ENCODE measurements at places on chromosomes 2 and 18. TPM values are rescaled to one million over a fixed set of nuclear protein-coding genes. Genes with fewer than 3 reads are reported as not detected.

The IRS1 gene
- 16.6 TPM for total RNA-seq

The EMILIN1 gene
- total RNA-seq = 180 TPM

The NAT8 gene
- total RNA-seq = not detected

DNA sequence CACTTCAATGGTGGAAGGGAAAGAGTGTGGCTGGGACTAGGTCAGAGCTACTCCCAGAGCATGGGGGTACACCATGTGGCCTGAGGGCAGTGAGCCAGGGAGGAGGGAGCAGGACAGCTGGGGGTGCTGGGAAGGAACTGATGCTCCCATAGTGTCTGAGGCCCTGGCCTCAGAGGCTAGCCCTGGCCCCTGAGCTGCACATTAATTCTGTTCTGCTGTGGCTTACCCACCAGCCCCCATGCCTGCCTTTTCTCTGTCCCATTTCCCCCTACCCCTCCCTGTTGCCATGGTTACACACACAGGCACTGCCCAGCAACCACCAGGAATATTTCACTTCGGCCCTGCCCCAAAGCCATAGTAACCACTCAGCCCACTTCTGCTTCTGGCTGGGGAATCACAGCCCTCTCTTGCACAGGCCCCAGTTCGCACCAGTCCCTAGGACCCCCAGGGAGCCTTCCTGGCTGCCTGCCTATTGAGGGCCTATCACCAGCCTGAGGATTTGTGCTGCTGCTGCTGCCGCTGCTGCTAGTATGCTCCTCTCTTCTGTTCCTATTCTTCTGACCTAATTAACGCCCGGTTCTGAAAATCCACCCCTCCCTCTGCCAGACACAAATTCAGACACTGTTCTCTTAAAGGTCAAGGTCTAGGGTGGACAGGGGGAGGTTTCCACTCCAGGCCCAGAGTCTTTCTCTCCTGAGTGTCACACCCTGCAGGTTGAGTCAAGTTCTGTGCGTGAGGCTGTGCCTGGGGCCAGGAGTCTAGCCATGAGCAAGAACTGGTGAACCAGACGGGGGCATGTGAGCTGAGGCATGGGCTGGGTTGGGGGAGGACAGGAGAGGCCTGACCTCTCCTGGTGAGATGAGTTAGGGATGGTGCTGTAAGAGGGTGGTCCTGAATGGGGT is 87.1 kb upstream of the MCFD2 start:
- peak; percentile 69 for DNase-seq

GRCh38 chr2:140604096-140604495 is 1526.7 kb downstream of the LRP1B start:
- no peak for DNase-seq

- no peak for DNase-seq
Observed at GRCh38 chr2:167939514-167940345, 307.7 kb downstream of the STK39 start.

DNA sequence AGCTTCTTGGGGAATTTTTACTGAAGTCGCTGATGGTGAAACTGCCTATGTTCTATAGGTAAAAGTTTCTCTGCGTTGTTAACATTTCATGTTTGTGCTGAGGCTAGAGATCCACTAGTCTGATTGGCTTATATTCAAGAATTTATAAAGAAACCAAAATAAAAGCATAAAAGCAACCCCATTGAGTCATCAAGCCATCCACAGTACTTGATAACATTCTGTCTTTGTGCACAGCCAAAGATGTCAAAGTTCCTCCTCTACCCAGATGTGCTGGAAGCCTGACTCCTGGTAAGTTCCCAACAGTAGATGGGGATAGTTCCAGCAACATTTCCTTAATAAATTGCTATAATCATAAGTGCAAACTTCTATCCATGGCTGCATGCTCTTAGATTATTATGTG is 107.8 kb downstream of the TANC1 start:
- no peak for DNase-seq

DNA sequence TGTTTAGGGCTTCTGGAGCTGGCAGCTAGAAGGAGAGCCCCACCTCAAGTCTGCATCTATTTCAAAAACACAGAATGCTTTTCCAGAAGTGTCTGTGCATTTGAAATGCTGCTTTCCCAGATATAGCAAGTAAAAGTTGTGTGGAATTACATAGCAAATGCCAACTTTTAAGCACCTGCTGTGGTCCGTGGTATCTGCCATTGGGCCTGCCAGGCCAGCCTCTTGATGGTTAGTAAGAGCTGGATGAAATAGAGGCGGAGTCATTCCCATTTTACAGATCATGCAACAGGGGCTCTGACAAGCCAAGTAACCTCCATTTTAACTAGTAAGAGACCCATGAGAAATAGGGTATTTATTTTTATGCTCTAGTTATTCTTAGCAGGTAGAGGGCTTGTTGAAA is 61.6 kb downstream of the MGAT5 start:
- DNase-seq = no peak

DNA sequence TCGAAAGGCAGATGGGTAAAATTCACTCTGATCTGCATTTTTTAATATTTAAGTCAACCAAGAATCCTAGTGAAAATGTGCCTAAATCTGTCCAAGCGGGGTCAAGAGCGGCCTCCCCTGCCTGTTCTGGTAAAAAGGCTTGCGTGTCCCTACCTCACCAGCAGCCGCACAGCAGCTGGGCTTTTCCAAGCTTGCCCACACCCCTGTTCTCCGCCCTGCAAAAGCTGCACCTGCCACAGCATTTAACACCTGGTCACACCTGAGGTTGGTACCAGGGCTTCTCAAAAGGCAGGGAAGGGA is 25.8 kb upstream of the TMEM182 start:
- DNase-seq = no peak

DNA sequence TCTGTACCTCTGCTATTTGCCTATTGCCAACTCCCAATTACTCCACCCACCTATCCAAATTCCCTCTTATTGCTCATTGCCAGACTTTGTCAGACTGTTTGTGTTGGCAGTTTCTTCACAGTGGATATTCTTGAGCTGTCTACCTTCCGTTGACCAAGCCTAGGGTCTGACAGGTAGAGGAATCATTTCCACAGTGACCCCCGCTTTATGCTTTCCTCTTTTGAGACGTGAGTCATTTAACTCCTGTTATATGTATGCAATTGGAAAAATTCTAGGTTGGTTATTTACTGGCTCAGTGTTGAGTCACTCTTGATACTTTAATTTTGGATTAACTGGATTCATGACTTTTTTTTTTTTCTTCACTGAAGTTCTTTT is 187.7 kb downstream of the IRS1 start:
- no peak for DNase-seq

GRCh38 chr2:195871326-195871725 is 197.3 kb downstream of the DNAH7 start:
- DNase-seq = no peak

GRCh38 chr2:214482728-214483127 is 71.9 kb downstream of the VWC2L start:
- DNase-seq = no peak

- no peak for DNase-seq
Observed at GRCh38 chr2:64667535-64667934, 13.8 kb upstream of the SERTAD2 start.

DNA sequence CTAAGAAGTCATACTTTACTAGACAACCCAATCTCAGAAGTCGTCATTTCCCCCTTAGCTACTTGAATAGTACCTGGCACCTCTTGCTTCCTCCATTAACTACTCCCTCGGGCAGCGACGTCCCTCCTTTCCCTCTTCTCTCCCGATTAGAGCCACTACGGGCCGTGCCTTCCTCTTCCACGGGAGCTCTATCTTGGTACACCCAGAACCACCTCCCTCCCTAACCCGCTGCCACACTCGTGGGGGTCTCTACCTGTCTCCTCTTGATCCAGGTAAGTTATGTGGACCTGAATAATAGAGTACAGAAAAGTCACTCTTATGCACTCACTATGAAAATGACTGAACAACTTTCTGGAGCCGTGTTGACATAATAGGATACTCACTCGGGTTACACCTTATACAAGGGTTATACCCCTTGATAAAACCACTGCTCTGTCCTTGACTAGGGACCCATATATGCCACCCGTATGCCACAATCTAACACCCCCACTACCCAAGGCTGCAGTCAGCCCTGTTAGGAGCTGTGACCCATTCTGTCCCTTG is 595 bp upstream of the HDHD2 start:
- no peak for DNase-seq

- DNase-seq = no peak
Observed at GRCh38 chr2:199704358-199705238, 146.4 kb downstream of the FTCDNL1 start.

All from aorta (tissue), 5 donors.